ENCODE measurements at places on chromosomes 3 and 15.

GRCh38 chr15:40330368-40330836 lies 6.9 kb downstream of the INAFM2 start:
- DNase-seq, result no peak

DNA sequence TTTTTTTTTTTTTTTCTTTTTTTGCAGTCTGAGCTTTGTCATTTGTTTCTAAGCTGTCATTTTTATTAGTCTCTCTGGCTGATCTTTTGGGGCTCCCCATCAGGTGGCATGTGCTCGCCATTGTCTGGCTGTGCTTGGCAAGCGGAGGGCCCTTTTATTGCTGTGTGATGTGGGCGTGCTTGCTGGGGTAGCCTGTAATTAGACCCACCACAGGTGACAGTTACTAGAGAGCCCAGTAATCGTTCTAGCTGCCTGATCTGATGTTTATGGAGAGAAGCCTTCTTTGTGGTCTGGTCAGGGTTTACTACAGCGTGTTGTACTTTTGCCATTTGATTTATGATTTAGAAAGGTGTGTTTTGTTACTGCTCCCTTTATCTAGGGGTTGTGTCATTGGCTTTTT lies 179.9 kb downstream of the MCTP2 start:
- DNase-seq, result peak; percentile 98

DNA sequence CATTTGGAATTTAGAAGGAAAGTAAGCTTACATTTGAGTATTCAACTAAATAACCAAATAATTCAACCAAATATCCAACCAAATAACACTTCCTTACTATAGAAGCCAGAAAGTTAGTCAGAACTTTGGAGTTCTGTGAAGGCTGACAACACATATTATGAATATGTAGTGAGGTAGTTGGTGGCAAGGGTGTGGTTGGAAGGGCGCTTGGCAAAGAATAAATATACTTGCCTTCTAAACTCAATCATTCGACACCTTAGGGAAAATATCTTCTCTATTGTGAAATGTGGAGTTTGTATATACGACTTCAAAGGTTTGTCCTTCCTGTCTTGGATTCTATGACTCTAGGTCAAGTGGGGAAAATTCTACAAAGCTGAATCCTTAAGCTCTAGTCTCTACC lies 111.7 kb upstream of the OSTN start:
- no peak for DNase-seq

DNA sequence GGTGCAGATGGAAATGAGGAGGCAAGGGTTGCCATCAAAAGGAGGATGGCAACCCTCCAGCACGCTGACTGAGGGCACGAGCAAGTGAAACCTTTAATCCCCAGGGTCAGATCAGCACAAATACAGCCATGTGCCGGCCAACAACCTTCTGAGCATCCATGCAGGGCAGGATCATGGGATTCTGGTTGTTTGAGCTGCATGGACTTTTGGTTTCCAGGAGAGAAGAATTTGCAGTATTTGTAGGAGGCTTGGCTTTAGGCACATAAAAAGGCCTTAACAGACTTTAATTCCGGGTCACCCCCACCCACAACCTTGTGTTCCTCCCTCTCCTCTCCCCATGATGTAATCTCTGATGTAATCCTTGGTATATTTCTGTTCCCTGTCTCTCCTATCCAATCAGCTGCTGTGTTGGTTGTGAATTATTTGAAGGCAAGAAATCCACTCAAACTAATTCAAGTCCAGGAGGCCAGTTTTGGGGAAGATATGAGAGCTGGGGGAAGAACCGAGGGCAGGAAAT lies 254.3 kb downstream of the SHQ1 start:
- no peak for DNase-seq

- no peak for DNase-seq
Measured at GRCh38 chr15:90184119-90184785, 16.9 kb upstream of the SEMA4B start.

DNA sequence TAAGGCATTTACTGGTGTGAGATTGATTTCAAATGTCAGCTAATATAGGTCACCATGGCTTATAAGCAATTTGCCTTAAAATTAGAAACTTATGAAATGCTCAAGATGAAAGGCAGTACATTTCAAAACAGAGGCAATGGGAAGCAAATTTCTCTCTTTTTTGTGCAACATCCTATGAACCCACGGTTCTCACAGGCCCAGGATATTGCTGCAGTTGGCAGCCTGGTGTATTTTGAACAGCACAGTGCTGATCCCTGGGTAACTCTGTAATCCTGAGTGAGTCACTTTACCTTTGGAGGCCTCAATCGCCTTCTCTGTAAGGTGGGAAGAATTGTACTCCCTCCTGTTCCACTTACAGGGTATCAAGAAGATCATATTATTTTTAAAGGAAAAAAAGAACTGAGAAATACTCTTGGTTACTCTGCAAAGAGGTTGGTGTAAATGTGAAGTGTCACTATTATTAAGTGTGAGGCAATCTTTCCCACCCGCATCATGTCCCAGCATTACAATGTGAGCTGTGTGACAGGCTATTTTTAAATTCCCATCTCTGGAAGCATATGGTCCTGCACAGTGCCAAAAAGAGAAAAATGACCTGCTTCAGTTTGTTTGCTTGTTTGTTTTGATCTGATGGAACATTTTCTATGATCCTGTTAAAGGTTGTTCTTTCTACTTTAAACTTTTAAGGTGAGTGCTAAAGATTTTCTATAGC lies 190.1 kb upstream of the LPP start:
- no peak for DNase-seq

DNA sequence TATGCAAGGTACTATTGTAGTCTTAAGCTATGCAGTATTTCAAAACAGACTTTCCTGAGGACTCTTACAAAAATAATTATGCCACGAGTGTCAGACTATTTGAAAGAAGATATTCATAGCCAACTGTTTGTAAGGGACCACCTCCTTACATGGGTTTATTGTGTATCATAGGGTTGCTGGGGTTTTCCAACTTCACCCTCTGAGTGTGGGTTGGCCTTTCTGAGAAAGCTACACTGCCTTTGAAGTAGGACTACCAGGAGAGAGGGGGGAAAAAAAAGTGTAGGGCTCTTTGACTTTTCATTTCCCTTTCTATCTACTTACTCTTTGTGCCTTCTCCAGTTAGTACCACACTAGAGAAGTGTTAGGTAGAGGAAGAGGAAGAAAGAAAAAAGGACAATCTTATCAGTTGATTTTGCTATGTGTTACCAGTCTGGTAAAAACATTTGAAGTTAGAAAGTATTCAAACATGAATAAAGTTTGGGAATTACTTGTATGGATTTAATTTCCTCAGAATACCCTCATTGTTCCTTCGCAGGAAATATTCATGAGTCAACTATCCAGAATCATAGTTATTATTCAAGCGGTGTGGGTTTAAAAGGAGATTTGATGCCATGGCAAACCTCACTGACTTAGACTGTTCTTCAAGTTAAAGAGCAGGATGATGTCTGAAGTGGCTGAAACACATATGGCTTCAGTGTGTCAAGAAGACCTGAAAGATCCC lies 329.3 kb upstream of the THBS1 start:
- DNase-seq, result no peak

DNA sequence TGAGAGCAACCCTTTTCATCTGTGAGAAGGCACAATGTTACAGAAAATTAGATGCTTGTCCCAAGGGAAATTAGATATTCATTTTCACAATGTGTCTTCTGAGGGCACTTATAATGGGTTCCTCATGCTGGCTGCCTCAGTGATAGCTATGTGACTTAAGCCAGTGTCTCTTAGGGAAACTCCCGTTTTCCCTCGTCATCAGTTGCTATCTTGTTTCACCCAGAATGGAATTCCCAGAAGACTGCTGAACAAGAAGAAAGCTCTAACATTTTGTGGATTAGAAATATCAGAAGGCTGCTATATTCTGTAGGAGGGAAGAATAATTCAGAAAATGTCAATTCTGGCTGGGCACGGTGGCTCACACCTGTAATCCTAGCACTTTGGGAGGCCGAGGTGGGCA lies 67.9 kb upstream of the WDR72 start:
- DNase-seq, result no peak

DNA sequence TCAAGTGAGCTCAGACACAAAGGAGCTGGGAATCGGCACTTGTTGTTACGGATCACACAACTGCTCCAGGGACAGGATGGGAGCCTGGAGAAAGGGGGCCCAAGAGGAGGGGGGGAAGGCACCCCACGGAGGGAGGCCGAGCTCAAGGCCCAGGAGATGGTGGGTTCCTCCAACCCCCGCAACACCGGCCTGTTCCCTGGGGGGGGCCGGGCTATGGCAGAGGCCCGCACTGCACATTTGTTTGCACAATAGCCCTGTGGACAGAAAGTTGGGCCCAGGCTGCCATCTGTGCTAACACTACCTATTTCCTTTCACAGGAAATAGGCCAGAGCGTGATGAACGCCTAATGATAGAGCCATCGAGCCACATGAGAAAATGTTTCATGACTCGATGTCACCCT lies 147.1 kb downstream of the NSMCE3 start:
- no peak for DNase-seq

GRCh38 chr3:13963137-13963886 lies 83.4 kb upstream of the WNT7A start:
- no peak for DNase-seq

GRCh38 chr15:67092752-67093503 lies 27.5 kb downstream of the SMAD3 start:
- no peak for DNase-seq

DNA sequence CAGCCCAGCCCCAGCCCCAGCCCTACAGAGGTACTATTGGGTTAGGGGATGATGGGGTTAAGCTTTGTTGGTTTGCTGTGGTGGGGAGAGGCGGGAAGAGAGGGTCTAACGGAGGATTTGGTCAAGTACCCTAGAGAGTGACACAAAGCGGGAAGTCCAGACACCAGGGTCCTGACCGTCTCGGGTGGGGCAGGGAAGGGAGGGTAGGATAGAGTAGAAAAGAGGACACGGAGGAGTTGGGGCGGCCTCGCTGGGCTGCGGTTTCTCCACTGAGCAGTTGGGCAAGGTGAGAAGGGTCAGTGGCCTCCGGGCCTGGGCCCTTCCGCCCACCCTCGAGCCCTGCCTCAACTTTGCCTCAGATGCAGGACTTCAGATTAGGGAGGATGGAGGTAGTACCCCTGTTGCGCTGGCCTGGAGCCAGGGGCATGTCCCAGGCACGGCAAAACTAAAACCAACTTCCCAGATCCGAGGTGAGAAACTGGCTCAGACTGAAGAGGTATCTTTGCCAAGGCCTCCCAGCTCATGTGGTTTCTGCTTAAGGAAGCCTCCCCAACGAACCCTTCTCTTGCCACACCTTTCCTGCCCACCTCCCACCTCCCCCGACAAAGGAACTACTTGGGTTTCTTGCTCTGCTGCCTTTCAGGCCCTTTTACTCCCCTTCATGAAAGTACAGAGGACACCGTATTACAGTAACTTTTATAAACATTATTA lies 551 bp downstream of the PML start:
- no peak for DNase-seq

- no peak for DNase-seq
Measured at GRCh38 chr3:139954146-139954860, 19.3 kb downstream of the CLSTN2 start.

- no peak for DNase-seq
Measured at GRCh38 chr3:102714567-102714966, 279.8 kb downstream of the ZPLD1 start.

DNA sequence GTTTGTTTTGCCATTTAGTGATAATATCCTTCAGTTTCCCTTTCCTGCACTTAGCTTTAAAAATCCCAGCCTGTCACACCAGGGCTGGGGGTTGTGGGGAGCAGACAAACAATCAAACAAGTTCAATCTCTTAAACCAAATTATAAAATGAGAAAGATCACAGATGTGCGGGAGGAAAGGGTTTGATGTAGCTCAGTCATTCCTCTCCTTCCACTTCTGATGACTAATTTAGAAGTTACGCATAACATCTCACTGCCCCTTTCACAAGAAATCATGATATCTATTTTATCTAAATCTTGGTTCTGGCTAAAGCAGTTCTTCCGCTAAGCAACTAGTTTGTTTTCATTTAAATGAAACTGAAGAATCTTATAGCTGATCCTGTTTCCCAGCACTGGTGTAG lies 34.1 kb upstream of the ATG7 start:
- DNase-seq, result no peak

- peak; percentile 64 for DNase-seq
Measured at GRCh38 chr15:25739687-25740121, 123.4 kb downstream of the ATP10A start.

DNA sequence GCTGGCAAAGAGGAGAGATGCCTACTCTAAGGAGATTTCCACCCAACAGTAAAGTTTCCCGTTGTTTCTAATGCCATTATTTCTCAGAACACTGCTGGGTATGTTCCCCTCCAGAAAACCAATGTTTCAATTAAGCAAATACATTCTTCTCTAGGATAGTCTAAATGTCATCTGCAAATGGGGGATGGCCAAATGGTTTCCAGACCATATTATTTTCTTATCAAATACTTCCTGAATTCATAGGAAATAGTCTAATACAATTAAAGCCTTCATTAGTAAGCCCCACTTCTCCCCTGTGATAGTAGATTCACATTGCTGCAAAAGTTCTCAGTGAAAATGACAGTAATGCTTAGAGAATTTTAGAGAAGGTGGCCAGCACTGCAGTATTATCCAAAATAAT lies 716.6 kb downstream of the GRM7 start:
- no peak for DNase-seq

GRCh38 chr3:44991326-44991725 lies 15.3 kb downstream of the EXOSC7 start:
- DNase-seq, result no peak

GRCh38 chr3:37741644-37742043 lies 120.0 kb upstream of the CTDSPL start:
- peak; percentile 38 for DNase-seq

DNA sequence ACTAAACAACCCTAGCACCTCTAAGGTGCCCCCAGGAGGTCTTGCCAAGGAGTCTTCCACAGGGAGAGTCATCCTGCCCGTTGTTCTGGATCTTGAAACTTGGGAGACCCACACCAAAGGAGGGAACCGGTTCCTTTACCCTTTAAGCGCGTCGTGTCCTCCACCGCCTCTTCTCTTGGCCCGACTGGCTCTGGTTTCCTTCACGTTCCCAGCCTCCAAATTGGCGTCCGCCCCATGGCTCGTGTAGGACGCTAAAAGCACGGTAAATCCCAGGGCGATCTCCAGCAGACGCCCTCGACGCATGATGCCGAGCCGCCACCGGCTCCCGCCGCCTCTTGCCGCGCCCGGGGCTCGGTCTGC lies 1.1 kb downstream of the FBN1 start:
- no peak for DNase-seq

DNA sequence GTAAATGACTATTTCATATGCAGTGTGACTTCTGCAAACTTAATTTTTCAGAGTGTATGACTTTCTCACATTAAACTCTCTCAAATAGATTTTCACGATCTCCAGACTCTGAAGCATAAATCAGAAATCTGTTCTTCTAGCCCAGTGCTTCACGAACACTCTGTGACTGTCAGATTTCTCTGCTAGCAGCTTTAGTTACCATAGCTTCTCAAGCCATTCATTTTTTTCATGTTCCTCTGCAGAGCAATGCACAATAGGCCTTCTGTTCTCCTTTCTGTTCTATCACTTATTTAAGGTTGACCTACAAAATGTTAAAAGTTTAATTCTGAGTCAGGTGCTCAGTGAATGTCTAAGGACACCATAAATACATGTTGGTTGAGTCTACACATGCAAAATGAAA lies 1102.2 kb downstream of the TUSC7 start:
- no peak for DNase-seq

DNA sequence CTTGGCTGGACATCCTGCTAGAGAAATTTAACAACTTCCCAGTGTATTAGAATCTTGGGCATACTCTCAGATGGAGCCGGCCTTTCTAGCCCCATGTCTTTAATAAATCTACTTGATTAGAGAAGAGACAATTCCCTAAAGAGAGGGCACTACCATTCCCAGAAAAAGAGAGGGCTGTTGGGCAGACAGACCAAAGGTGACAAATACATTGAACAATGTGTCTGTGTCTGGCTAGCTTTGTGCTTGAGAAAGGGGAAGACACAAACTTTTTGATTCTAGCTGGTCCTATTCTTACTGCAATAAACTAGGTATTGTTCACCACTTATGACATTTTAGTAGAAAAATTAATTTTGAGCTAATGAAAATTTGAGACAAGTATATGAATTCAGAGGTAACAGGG lies 57.7 kb downstream of the DUT start:
- no peak for DNase-seq
